ENCODE measurements at places on chromosomes 2 and 18.

DNA sequence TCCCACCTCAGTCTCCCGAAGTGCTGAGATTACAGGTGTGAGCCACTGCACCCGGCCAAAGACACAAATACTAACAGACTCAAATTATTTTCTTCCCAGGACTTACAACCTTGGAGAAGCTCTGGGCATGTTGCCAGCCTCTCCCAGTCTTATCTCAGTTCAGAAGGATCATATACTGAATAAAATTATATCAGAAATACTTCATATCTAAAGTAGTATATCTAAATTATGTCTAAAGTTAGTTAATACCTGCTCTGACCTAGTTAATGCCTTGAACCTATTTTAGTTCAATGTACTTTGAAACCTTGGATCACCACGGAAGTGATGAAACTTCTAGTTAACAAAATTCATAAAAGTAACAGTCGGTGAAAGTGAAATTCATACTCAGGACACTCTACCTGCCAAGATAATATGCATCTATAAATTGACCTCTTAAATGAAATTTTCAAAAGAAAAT, 34.4 kb upstream of the CYBRD1 start:
- no peak for DNase-seq

DNA sequence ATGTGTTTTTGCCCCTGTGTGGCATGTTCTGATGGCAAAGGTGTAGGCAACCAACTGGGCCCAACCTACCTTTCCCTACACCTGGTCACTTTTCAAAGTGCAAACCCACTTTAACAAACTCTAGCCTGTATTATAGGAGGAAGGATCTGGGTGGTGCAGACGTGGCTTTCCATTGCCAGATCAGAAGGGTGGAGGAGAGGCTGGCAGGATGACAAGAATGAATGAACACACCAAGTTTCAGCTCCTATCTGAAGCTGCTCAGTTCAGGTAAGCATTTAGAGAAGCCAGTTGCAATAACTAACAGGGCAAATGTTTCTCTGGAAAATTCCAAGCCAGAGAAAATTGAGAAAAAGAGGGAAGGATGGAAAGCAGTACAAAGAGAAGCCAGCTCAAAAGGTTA, 707 bp upstream of the SERPINB7 start:
- no peak for DNase-seq

DNA sequence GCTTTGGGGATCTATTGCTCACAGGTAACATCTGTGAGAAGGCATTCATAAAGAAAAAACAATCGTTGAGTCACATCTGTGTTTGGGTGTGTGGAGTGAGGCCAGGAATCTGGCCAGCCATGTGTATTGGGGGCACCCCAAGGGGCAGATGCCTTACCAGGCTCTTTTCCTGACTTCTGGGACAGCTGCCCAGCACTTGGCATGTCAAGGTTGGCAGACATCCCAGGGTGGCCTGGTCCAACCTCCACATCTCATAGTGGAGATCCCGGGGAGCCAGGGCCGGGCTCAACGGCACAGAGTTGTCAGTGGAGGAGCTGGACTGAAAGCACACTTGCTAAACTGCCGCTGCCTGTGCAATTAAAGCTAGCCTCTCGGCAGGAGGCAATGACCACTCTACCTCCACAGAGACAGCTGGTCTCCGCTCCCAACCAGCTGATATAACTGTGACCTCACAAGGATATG, 75.3 kb upstream of the MGAT4A start:
- DNase-seq = peak; percentile 89

- no peak for DNase-seq
These were observed 67.2 kb upstream of the HDAC4 start for GRCh38 chr2:239467956-239468490.

DNA sequence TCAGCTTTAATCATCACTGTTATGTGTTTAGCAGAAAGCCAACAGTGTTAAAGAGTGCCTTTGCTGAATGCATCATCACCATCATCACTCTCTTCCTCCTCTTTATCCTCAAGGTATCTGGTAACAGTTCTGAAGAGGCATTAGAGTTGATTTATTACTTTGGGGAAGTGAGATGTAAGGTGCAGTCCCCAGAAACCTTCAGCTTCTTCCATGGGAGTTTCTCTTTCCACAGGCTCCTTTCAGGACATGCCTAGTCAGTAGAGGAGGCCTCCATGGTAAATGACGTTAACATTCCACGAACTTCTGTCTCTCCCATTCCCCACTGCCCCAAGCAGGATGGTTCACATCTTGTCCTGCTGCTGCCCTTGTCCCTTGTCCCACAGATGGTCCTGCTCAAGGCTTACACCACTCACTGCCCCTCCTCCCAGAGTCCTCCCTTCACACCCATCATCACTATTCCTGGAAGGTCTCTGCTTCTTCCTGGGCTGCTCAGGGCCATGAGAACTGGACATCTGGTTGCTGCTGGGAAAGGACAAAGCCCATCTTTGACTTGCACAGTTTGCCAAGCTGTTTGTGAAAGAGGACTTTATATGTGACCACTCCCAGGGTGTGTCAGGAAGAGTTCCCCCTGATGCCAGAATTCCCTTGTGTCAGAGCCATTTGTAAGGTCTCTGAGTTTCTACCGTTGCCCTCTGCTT, 5.3 kb upstream of the REG1A start:
- no peak for DNase-seq

DNA sequence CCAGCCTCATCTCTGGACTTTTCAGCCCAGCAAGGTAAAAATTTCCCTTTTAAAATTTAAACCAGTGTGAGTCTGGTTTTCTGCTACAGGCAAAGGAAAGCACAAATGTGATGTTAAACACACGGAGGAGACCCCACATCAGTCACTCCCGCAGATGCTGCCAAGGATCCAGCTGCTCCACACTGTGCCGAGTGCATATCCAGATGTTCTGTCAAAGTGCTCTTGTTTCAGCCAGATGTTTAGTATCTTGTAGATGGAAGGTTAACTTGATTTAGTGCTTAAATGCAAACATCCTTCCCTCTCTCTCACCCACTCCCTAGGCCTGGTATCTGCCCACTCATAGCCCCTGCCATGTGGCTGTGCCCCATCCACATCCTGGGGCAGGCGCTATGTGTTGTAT, 15.8 kb upstream of the ATOH8 start:
- DNase-seq = no peak

- no peak for DNase-seq
These were observed 525.0 kb downstream of the ERBB4 start for GRCh38 chr2:212013626-212014025.

DNA sequence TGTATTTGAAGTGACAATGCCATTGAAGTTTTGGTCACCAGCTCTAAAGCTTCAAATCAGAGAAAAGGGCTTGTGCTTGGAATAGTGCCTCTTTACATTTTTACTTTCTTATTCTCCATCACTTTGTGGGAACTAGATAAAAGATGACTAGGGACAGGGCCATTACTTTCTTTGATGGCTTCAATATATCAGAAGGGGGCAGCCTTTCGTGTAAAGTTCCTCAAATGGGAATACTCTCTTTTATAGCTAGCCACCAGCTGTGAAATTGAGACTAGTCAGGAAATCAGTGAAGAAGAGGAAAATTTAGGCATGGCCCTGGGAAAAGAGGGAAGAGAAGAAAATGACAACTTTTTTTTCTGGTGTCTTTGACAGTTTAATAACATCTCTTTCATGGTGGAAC, 242.5 kb downstream of the DCC start:
- no peak for DNase-seq

DNA sequence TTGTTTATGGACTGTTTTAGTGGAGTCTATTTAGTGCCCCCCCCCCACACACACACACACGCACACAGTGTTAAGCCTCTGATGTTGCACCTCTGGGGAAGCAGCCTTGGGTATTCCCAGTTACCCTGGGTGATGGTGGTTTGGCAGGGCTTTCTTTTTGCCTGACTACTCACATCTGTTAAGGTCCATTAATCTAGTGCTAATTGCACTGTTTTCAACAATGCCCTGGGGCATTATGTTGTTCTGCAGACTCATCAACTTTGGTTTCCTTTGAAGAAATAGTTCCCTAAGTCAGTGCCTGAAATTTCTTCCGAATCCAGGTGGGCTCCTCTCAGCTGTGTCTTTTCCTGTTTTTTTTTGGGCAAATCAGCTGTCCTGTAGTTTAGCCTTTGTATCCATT, 34.7 kb downstream of the SPOPL start:
- no peak for DNase-seq

DNA sequence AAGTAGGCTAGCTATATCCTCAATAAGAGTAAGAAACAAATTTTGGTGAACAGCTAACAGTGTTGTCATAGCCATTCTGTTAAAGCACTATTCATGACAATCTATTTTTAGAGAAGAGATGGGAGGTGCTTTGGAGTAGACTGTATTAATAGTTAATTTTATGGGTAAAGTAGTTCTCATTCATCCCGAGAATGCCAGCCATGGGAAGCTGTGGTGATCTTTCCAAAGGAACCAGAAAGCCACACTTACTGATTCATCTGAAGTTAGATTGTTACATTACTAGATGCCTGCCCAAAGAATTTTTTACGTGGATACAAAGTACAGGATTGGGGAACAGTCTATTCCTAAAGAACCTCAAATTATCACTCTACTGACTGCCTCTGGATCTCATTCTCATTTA, 74.6 kb downstream of the ZRANB3 start:
- no peak for DNase-seq

DNA sequence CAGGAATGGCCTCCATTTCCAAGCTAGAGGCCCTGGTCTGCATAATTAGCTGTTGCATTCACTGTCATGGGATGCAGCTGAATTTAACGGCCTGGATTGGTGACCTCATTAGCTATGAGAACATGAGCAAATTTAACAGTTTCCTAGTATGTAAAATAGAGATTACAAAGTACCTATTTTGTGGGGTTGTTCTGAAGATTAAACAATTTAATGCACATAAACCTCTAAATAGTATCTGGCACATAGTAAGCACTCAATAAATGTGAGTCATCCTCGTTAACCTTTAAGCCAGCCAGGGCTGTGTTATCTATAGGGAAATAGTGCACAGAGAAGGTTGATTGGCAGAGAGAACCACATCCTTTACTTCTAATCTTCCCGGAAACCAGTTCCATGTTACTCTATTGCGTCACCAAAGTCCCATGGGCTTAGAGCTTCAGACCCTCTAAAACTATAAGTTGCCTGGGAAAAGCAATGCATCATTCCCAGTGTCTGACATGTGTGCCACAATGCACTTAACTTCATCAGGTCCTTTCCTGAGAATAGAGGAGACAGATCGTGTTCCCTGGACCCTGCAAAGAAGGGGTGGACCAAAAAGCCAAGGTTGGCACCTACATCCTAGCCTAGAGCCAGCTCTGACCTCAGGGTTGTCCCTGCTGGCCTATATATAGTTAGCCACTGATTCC, 196.5 kb downstream of the LNPK start:
- no peak for DNase-seq

- no peak for DNase-seq
These were observed 26.0 kb downstream of the ATOH8 start for GRCh38 chr2:85779641-85780315.

DNA sequence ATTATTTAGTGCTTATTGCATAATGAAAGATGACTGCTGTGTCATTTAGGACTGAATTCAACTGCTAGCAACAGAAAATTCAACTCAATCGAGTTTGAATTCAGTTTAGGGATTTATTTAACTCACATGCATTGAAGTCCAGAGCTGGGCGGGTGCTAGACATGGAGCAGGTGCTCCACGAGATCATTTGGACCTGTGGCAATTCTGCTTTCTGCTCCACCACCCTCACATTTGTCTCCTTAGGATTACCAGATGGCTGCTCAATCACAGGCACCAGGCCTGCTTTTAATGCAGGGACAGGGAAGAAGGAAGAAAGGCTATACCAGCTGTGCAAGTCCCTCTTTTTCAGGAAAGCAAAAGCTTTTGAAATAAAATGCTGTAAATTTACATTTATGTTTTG, 572.9 kb upstream of the SLC8A1 start:
- DNase-seq = no peak

DNA sequence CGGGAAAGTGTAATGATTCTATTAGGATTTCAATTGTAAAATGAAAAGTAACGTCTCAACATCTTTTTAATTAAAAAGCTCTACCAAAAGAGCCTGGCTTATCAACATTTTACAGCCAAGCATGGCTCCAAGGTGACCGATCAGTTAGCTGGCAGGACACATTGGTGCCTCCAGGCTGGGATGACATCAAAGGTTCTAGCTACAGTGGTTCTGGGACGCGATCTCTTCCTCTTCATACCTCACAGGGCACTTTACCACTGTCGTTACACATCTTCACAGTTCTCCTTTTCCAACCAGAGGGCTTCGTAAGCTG, 693 bp downstream of the ORC2 start:
- DNase-seq = peak; percentile 34

DNA sequence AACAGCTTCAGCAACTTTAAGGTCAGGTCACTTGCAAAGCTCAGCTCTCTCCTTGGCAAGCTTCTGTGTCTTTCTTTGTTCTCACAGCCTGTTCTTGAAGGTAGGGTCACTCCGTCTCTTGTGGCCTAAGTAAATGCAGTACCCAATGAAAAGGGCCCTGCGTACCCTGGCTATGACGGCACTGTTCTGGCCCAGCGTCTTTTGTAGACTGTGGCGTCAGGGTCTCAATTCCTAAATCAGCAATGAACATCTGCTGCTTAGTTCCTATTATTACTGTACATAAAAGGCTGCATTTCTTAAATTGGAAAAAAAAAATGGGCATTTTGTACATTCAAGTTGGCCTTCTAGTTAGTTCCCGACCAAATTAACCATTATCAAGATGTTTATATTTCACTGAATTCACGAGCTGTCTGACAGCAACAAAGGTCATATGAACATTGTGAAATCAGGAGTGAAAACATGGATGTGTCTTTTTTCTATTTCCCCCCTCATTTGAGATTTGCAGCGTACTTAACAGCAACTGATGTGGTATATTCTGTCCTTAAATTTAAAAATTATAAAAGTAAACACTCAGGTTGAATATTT, 17.0 kb upstream of the MTCL1 start:
- DNase-seq = no peak

DNA sequence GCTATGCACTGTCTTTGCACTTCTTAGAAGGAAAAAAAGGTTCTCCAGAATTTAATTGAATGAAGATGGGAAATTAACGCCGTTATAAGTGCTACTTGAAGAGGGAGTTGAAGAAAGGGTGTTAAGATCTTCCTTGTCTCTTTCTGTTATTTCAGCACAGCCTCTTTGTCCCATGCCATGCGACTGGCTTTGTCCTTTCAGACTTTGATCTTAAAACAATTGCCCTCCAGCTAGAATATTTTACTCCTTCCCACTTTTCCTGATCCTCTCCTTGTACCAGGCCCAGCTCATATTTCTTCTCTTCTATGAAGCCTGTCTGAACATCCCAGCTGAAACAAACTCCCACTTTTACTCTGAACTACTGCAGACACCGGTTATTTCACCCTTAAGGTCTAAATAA, 51.4 kb downstream of the RAB27B start:
- no peak for DNase-seq

GRCh38 chr18:46212398-46212797, 108.2 kb downstream of the HAUS1 start:
- DNase-seq = no peak

GRCh38 chr2:217260441-217261115, 400.7 kb upstream of the TNP1 start:
- DNase-seq = no peak
